Psoas muscle (tissue), 8 donors: ENCODE measurements at places on chromosomes 2 and 18. TPM values are rescaled to one million over a fixed set of nuclear protein-coding genes. Genes with fewer than 3 reads are reported as not detected.

DNA sequence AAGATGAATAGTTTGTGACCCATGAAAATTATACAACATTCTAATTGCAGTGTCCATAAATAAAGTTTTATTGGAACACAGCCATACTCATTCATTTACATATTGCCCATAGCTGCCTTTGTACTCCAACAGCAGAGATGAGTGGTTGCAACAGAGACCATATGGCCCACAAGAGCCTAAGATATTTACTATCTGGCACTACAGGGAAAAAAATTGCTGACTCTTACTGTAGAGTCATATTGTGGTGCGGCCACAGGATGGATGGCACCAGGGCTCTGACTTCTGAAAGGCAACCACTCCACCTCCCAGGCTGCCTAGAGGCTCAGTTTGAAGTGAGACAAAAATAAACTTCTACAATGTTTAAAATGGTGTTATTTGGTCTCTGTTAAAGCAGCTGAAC lies 404.0 kb upstream of the ATP5MC3 start:
- no peak for DNase-seq
- no peaks in the 10 kb centered on the region for H3K4me1 ChIP-seq
- H3K36me3 ChIP-seq, result no peaks in the 10 kb centered on the region
- no peaks in the 10 kb centered on the region for H3K27me3 ChIP-seq
- H3K27ac ChIP-seq, result no peak overlapping the region
- H3K4me3 ChIP-seq, result no peak overlapping the region

DNA sequence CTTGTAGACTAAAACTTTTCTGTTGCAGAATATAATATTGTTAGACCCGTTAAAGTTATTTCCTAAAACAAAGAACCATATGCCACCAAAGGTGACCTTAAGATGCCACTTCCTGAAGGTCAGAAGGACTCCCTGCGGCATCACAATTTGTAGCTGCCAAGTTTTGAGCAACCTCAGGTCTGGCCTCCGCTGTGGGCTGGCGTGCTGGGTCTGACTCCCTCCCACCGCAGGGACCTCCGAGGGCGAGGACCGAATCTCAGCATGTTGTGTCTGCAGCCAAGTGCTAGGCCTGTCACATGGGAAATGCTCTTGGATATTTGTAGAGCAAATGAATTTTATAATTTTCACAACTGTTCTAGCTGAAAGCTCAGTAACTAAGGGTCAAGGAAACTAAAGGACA lies 285.9 kb downstream of the NDUFA10 start:
- H3K27me3 ChIP-seq, result no peaks in the 10 kb centered on the region
- DNase-seq, result no peak
- H3K36me3 ChIP-seq, result no peaks in the 10 kb centered on the region
- H3K27ac ChIP-seq, result no peak overlapping the region
- no peak overlapping the region for H3K4me3 ChIP-seq

GRCh38 chr2:65292461-65293011 lies 64.9 kb downstream of the ACTR2 start:
- no peak overlapping the region for H3K27ac ChIP-seq
- H3K36me3 ChIP-seq, result no peaks in the 10 kb centered on the region
- H3K4me1 ChIP-seq, result peaks cover 9% of the 10 kb centered on the region
- no peaks in the 10 kb centered on the region for H3K27me3 ChIP-seq

- no peak overlapping the region for H3K4me3 ChIP-seq
- H3K27ac ChIP-seq, result no peak overlapping the region
- no peak for DNase-seq
- H3K36me3 ChIP-seq, result no peaks in the 10 kb centered on the region
- no peaks in the 10 kb centered on the region for H3K4me1 ChIP-seq
Measured at GRCh38 chr2:129191530-129191929, 787.9 kb upstream of the RAB6C start.

The TSPYL6 gene
- total RNA-seq, result not detected
